ENCODE measurements at places on chromosomes 5 and 9.

- no peak for DNase-seq
Observed at GRCh38 chr5:120447706-120448239, 16.3 kb upstream of the PRR16 start.

DNA sequence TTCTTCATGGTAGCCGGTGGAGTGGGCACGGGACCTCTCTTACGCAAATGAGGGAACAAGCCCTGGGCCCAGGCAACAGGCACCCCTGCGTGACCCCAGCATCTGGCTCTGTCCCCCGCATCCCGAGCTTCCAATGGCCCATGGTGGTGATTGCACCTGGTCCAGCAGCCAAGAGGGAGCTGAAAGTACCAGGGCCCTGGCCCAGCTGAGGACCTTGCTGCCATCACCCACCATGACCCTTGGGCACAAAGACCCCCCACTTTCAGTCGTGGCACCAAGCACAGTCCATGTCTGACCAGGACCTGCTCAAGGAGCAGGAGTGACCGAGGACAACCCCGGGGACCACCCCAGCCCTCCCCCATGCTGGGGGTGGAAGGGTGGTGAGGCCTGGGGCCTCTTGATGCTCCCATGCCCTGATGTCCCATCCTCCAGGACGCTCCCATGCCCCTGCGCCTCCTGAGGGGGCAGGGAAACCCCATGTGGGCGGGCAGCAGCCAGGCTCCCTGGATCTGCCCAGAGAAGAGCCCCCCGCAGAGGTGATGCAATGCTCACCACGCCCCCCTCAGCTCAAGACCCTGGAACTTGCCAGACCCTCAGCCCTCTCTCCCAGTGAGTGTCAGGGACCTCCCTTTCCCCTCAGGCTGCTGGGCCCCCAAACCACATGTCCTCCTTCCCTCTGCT, 123.9 kb downstream of the ADAMTS2 start:
- no peak for DNase-seq

DNA sequence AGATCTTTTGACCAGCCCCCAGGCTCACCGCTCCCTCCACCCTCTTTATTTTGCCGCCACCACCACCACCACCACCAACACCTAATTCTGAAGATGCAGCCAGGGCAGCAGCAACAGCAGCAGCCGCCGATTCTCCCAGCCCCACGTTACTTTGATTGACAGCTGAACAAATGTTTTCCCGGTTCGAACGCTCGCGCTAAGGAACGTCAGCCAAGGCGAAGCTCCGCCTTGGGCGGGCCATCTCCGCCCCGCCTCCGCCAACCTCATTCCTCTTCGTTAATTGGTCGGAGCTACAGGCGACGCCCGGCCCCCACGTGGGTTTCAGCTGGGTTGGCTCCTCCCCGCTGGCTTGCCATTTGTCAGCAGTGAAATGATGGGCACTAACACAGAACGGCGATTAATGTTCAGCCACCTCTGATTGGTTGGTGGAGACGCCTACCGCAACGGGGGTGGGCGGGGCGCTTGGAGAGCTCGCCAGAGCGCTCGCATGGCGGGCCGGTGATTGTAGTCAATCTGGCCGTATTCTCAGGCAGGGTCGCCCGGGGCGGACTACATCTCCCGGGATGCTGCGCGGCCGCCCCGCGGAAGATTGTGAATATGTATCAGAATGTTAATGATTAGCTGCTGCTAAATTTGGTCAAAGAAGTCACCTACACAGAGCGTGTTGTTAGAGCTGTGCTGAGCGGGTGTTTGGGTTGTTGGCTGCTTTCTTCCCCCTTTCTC, at the start of gene TLE4:
Gene TLE4 (plus strand): TSS at position 657 of the 723 bp plus-strand sequence. CDS start 826 bp downstream, outside the sequence.
- DNase-seq, result peak; percentile 98

DNA sequence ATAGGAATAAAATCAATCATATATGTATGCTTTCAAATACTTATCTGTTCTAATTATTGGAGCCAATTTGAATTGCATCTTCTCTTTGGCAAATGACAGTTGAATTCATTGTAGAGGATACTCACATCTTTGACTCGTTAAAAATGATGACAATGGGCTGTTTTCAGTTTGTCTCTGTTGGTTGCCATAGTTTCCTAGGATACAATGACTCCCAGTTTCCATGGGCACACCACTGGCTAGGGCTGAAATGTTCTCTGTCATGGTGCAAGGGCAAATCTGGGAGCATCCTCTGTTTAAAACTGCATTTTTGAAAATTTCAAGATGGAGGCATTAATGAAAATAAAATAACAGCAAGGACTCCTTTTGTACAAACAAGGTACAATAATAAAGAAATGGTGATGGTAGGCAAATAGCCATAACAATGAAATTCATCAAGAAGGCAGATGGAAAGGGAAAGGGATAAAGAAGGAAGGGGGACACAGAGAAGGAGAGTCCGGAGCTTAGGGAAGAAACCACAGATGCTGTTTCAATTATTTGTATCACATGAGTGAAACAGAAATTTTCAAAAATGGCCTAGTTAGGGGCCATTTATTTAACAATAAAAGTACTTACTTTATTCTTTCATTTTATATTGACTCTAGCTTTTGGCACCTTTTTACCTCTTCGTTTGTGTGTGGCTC, 378.8 kb upstream of the SEMA6A start:
- DNase-seq, result no peak

GRCh38 chr9:4491626-4491975, 1.3 kb downstream of the SLC1A1 start:
- no peak for DNase-seq

DNA sequence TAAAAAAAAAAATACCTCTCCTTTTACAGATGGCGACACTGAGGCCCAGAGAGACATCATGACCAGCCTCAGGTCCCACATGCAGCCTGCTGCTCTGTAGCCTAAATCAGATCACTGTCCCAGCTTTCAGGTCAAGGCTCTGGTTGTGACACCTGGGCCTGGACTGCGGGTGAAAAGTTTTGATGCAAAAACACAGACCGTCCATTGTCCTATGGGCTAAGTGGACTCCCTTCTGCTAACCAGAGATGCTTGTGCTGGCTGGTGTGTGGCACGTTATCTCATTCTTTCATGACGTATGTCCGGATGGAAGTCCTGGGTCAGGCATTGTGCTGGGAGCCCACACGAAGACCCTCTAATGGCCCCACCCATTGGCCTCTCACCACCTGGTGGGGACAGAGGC, 7.8 kb downstream of the NEK6 start:
- no peak for DNase-seq

GRCh38 chr9:129225815-129226214, 47.8 kb upstream of the IER5L start:
- DNase-seq, result no peak

DNA sequence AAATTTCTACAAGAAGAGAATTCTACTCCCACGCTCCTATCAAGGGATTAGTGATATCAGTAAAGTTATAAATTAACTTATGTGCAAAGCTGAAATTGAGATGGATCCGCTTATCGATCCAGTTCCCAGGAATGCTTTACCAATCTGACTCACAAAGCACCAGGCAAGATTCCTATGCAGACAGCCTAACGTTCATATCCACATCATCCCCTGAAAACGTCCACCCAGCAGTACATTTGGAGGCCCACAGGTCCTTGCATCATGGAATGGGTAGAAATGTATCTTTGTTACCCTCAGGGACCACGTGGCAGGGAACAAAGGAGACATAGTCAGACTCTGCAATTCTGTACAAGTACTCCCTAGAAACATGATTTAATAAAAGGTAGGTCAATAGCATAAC, 147.4 kb downstream of the ESM1 start:
- DNase-seq, result no peak

GRCh38 chr9:10252174-10252573, 360.6 kb downstream of the PTPRD start:
- DNase-seq, result no peak

- no peak for DNase-seq
Observed at GRCh38 chr5:138962614-138963370, 87.7 kb upstream of the LRRTM2 start.

DNA sequence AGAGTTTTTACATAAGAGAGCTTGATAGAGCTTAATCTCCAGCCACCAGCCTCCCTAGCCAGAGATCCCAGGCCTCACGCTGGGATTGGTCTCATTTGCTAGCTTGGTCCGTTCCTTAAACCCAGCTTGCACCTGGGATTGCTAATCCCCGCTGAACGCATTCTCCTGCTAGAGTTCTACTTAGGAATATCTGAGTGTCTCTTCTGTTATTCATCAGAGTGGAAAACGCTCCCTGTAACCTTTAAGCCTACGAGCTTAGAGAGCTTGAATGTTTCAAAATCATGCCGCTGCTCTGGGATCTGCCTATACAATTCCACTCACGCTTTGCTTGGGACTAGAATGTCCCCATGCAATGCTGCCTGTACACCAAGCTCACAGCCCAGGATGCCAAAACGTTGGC, 201.8 kb downstream of the NSG2 start:
- DNase-seq, result no peak
